ENCODE measurements at places on chromosomes 5 and 9.

DNA sequence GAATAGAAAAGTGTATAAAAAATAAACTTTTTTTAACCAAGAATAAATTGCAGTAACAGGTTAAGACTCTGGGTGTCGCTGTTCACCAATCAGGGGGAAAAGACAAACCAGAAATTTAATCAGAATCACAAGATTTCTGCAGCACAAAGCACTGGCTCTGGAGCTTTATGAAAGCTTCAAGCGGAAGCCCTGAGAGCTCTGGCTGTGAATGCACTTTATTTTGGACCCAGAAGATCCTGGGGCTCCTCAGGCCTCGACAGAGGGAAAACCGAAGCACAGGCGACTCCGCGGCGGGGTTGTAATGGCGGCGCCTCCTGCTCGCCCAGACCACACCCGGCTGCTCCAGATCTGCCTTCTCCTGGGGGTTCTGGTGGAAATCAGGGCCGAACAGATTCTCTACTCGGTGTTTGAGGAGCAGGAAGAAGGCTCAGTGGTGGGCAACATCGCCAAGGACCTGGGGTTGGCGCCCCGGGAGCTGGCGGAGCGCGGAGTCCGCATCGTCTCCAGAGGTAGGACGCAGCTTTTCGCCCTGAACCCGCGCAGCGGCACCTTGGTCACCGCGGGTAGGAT lies at the start of gene PCDHGA4:
Gene PCDHGA4, plus strand, starts transcription at position 122 of the 570 bp plus-strand sequence. Its CDS starts 87 bp downstream, at position 209.
- DNase-seq, result no peak

- peak; percentile 44 for DNase-seq
Measured at GRCh38 chr5:135724617-135725016, 109.8 kb upstream of the SLC25A48 start.

- no peak for DNase-seq
Measured at GRCh38 chr9:38022995-38023394, 46.0 kb downstream of the SHB start.

DNA sequence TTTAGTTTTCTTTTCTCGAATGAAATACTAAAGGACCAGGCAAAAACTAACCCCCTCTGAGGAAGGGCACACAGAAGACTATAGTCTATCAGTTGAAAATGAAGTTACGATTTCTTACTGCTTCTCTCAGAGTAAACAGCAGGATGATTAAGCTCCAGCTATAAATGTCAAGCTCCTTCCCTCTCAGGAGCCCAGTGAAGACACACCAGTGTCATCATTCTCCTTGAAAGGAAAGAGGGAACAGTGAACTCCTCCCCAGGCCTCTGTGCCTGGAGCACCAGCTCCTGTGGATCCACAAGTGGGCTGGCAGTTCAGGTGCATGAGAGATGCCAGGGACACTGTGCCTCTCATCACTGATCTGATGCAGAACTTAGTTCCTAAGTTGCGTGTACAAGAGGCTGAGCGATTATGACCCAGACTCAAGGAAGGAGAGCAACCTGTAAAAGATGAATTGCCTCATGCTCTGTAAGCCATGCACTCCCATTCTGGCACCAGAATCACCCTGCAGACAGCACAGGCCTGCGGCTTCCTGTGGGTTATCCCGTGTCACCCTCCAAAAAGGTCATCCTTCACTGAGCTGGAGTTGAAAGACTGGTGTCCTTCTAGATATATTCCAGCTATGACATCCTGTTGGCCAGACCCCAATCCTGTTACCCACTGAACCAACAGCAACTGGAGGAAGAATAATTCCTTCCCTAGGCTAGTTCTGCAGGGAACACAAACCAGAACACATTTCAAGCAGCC lies 394.0 kb downstream of the SEMA5A start:
- DNase-seq, result no peak

- DNase-seq, result no peak
Measured at GRCh38 chr5:170662966-170663365, 120.6 kb upstream of the GABRP start.

GRCh38 chr9:74497748-74498620 lies 849 bp downstream of the RORB start:
- peak; percentile 0 for DNase-seq

DNA sequence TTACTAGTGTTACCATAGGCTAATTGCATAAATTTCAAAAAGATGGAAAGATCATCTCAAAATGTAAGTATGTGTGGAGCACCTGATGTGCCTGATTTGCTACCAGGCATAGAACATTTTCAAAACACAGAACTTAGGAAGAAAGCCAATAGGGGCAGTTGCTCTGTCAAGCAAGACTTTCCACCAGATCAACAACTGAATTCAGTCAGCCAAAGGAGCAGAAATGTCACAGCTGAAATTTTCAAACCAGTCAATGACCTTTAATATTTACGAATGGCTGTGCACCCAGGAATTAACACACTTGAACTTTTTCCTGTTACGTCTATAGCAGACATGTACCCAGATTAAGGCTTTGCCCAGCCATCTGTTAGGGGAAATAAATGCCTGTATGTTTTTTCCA lies 452.8 kb upstream of the PTGER4 start:
- no peak for DNase-seq

- no peak for DNase-seq
Measured at GRCh38 chr5:52607227-52607824, 180.4 kb upstream of the ITGA1 start.

GRCh38 chr5:92402956-92403702 lies 1020.0 kb upstream of the ARRDC3 start:
- no peak for DNase-seq

DNA sequence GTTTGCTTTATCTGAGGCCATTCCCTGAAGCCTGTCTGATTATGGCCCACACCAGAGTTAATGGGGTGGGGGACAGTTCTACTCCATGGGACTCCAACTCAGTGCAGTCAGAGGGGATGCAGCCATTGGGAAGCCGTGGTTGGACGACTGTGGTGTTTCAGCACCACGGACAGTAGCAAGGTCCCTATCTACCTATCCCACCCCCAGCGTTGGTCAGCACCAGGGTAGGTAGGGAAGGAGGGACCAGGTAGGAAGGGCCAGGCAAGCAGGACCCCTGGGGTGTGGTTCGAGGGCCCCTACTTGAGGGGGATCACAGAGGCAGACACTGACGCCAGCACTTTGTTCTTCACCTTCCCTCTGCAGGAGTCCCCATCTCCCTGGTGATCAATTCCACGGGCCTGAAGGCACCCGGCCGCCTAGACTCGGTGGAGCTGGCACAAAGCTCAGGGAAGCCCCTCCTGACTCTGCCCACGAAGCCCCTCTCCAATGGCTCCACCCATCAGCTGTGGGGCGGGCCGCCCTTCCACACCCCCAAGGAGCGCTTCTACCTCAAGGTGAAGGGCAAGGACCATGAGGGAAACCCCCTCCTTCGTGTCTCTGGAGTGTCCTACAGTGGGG lies 33.2 kb downstream of the HMCN2 start:
- DNase-seq, result no peak

GRCh38 chr9:88364706-88365105 lies 23.5 kb upstream of the SPIN1 start:
- no peak for DNase-seq

- DNase-seq, result no peak
Measured at GRCh38 chr5:163105456-163105855, 331.9 kb upstream of the CCNG1 start.

DNA sequence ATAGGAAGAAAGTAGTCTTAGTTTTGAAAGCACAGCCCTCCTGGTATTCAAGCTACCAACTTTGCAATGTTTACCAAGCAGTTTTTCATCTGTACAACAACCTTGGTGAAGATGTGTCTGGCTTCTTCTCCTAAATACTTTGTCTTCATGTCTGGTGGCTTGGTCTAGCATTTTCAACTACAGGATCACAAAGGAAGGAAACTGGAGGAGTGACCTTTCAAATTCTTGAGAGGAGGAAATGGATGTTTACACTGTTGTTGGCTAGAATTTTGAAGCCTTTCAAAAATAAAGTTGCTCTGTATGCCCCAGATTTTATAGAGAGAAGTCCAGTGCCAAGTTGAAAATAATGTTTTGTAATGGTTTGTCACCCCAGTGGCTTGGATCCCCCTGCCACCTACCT lies 16.3 kb downstream of the PAM start:
- DNase-seq, result no peak

GRCh38 chr5:41649659-41650058 lies 139.3 kb upstream of the PLCXD3 start:
- DNase-seq, result no peak

GRCh38 chr9:37715991-37716505 lies 37.6 kb upstream of the TRMT10B start:
- DNase-seq, result no peak

DNA sequence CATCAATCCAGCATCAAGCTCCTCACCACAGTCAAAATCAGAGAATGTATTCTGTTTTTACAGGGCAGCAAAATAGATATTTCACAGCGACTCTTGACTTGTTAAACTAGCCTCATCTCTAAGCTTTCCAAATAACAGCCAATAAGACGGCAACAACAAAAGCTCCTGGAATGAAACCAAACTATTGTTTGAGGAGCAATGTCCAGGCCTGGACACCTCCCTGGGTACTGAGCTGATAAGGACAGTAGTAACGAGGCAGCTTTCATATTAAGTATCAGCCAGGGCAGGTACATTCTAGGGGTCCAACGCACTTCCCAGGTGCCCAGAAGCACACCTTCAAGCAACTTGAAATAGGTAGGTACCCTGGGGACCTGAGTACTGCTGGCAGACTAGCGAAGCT lies 260.3 kb downstream of the ENC1 start:
- no peak for DNase-seq

Data from inflammatory macrophage treated with lipopolysaccharide for 4 hours (primary cell).